Aorta (tissue), 5 donors: ENCODE measurements at places on chromosomes 2 and 18. TPM values are rescaled to one million over a fixed set of nuclear protein-coding genes. Genes with fewer than 3 reads are reported as not detected.

DNA sequence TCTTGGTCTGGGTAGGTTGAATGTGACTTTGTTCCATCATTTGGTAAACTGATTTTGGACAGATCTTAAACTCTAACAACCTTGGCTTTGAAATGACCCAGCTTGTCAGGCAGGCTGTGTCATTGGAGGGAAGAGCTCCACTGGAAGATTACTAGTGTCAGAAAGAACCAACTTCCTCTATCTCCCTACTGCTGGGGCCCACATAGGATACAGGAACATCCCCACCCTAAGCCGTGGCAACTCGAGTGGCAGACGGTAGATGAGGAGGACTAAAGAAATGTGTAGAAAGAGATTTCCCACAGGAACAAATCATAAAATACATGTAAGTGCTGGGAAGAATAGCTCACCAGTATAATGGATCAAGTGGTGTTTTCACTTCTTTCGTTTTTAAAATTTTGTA, 4.3 kb upstream of the G6PC2 start:
- DNase-seq = no peak

GRCh38 chr2:160125828-160126227, 63.4 kb upstream of the PLA2R1 start:
- no peak for DNase-seq

DNA sequence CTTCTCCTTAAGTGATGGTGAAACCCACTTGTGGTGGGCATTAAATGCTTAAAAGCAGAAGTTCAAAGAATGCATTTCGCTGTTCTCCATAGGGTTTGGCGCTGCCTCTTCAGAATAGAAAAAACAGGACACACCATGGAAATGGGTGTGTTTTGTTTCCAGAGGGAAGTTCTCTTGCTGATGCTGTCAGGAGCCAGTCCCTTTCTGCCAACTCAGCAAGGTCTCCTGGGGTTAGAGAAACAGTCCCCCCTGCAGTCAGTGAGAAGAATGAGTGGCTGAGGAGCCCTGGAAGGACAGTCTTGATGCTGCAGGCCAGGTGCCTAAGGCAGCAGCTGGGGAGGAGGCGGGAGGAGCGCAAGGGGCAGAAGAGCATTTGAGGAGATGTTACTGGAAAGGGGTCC, 37.8 kb upstream of the ASAP2 start:
- no peak for DNase-seq

MC5R gene
- total RNA-seq = not detected

LIMS2 gene
- 248 TPM for total RNA-seq

IL1R2 gene
- 3.3 TPM for total RNA-seq

GNLY gene
- 8.0 TPM for total RNA-seq

- no peak for DNase-seq
Measured at GRCh38 chr2:210762604-210763588, 206.5 kb downstream of the CPS1 start.

DNA sequence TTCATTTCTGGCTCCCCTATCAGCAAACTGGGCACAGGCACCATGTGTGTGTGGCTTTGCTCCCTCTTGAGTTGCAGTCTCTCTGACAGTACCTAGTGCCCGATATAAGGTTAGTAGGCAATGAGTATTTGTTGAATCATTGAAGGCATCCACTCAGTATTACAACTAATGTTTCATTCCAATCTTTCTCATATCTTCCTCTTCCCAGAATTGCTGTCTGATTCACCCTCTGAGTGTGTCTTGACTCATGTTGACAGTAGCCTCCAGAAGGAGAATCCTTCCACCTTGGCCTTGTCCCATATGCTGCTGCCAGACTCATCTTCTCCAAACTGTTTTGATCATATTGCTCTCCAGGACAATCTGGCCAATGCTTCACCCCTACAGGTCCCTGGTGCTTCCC, 202.5 kb downstream of the LRRTM1 start:
- no peak for DNase-seq

DNA sequence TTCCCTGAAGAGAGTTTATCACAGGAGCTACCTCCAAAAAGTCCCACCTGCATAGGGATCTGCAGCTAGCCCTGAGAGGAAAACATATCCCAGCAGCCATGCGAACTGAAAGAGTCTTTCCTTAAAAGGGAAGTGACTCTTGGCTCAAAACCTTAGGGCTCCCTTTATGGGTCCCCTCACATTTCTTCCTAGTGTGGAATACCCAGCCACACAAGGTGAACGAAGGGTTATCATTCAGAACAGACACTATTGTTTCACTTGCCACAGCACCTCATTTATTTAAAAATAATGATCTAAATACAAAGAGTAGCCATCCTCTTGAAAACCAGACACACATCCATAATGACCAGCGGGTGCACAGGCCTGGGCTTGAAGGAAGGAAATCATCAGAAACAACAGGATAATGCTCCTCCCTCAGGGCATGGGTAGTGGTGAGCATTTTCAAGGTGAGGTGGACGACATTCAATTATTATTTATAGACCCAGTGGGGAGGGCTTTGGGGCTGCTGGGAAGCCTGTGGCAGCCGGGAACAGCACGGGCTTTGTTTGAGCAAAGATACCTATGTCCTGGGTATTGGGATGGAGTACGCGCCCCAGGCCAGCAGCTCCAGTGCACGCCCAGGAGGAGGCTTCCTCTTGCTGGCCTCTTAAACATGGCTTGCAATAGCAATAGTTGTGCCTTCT, 119.0 kb upstream of the ITGA6 start:
- no peak for DNase-seq

EGR4 gene
- total RNA-seq = not detected

DNA sequence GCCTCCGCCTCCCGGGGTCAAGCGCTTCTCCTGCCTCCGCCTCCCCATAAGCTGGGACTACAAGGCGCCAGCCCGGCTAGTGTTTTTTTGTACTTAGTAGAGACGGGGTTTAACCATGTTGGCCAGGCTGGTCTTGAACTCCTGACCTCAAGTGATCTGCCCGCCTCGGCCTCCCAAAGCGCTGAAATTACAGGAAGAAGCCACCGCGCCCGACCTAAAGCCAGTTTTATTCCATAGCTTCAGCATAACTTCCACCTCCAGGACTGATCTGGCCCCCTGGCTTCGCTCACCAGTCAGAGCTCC, 783 bp upstream of the TXNL4A start:
- peak; percentile 65 for DNase-seq

DNA sequence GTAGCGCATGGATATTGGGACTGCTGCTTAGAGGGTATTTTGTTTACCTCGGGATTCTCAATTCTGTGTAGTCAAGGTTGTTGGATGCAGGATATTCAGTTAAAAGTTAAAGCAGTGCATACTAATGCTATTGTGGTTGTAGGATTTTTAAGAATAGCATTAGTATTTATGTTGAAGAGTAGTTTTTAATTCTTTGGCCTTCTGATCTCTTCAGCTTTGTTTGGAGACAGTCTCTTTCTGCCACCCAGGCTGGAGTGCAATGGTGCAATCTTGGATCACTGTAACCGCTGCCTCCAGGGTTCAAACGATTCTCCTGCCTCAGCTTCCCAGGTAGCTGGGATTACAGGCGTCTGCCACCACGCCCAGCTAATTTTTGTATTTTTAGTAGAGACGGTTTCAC, 1.5 kb downstream of the RHBDD1 start:
- DNase-seq = no peak

DNA sequence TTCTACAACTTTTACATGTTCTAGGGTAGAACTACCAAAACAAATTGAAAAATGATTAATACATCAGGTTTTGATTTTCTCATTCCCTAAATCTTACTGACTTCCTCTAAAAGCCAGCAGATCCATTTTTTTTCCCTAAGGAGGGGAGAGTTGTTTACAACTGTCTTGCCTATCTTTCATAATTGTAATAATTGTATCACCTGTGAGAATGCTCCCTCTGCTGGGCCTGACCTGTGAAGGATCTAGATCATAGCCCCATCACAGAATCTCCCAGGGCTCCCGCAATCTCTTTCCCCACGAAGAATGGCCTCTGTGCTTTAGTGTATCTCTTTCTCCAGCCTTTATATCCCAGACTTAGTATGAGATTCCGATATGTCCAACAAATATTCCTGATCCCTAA, 9.1 kb downstream of the LOXL3 start:
- no peak for DNase-seq

LRP2 gene
- 0.09 TPM for total RNA-seq

- no peak for DNase-seq
Measured at GRCh38 chr2:2825062-2825461, 494.0 kb upstream of the MYT1L start.

- DNase-seq = no peak
Measured at GRCh38 chr2:130837175-130837810, 579 bp downstream of the ARHGEF4 start.

DNA sequence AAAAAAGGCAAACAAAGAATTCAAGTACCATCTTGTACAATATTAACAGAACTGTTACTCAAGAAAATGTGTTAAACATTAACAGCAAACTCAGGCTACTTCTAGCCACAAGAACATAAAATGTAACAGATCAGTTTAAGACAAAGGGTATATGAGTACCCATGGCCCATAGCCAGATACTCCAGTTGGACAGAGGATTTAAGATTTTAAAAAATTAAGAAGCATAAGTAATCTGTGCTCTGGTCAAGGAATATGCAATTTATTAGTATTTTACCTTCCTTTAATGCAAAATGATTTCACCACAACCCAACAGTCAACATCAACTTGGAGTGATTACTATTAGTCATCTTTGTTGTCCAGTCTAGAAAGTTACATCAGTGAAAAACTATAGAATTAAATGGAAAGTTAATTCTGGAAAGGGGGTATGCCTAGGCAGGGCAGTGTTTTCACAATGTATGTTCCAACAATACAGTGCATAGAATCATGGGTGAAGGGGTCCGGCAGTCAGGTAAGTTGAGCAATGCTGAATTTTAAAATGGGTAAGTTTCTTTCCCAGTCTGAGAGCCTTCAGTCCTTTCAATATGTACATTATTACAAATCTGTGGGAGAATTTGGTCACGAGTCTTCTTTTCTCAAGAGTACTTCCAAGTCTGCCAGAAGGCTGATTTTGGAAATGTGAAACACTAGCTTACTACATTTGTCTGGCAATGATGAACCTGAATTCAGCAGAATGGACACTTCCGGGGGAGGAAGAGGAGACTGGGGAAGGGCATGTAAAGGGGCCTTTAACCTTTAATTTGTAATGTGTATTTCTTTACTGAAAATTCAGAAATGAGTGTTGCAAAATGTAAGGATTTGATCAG, 34.5 kb downstream of the SFT2D3 start:
- DNase-seq = no peak

GRCh38 chr18:12306752-12307700, 1.0 kb upstream of the TUBB6 start:
- peak; percentile 79 for DNase-seq

ANTXR1 gene
- 181 TPM for total RNA-seq

DNA sequence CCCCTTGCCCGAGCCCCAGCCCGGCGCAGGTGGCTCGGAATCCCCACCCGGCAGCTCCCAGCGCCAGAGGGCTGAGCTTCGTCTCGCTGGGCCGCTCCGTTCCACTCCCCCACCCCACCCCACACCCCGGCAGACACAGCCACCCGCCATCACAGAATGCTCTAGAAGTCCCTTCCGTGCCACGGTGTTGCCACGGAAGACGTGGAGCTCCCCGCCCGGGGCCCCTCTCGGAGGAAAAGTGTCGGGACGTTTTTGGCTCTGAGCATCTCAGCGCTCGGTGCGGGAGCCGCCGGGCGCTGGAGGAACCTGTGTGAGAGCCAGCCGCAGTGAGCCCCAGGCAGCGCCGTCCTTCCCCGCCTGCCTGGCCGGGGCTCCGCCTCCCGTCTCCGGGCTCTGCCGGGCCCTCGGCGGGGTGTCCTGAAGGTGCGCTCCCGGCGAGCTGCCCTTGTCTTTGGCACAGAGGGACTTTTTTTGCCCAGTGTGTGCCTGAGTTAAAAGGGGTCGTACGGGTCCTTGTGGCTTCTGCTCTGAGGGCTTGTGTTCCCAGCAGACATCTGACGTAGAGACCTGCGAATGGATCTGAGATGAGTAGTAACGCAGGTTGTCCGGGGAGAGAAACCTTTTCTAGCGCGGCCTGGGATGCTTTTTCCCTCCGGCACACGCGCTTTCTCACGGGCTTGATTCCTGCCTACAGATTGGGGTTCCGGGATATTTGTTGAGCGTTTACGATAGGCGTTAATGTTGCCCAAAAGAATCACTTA, 1.8 kb downstream of the ZCCHC2 start:
- peak; percentile 77 for DNase-seq

GRCh38 chr2:239156516-239157265, 244.1 kb downstream of the HDAC4 start:
- peak; percentile 27 for DNase-seq

SCN3A gene
- total RNA-seq = 2.4 TPM

DNA sequence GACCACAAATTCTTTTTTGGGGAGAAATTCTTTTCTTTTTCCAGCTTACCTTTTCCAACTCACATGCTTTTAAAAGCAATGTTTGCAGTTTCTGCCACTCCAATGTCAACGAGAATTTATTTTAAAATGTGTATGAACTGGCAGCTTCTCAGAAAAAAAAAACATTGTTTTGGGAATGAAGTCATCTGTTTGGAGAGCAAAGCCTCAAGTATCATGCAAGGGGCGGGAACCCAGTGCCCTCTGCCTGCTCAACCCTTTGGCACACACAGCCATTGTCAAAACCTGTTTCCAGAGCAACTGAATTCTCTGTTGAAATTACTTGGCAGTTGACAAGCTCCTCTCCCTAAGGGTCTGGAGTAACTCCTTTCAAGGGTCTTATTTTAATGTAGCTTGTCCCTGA, 128.5 kb downstream of the QPCT start:
- DNase-seq = peak; percentile 79

- no peak for DNase-seq
Measured at GRCh38 chr2:42858140-42859005, 66.0 kb upstream of the HAAO start.

PSMG2 gene
- total RNA-seq = 53.9 TPM

- DNase-seq = no peak
Measured at GRCh38 chr18:2978208-2978607, 34.7 kb downstream of the LPIN2 start.

DNA sequence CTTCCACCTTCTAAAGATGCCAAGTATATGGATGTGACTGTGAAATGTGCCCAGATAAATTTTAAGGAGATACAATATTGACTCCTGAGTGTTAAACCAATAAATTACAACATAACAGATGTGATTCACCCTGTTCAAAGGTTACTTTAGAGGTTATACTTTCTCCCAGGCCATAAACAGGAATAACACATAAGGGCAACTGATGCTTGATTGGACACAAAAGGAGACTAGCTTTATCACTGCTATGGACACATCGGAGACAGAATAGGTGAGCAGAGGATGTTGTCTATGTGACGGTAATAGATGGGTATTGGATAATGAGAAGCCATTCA, 31.9 kb upstream of the SLC25A52 start:
- DNase-seq = no peak

CIDEA gene
- 0.58 TPM for total RNA-seq

KHK gene
- total RNA-seq = 5.1 TPM

- no peak for DNase-seq
Measured at GRCh38 chr2:135030826-135031225, 16.4 kb downstream of the MAP3K19 start.

GRCh38 chr2:221200184-221200839, 371.8 kb downstream of the EPHA4 start:
- no peak for DNase-seq

GRCh38 chr2:197165020-197165419, 145.6 kb downstream of the ANKRD44 start:
- DNase-seq = no peak

CACNB4 gene
- total RNA-seq = 5.0 TPM

DNAH7 gene
- 1.8 TPM for total RNA-seq
